CD4-positive, alpha-beta T cell treated with Interleukin-10 for 1 hour (primary cell): ENCODE measurements at places on chromosomes 2 and 18.

- DNase-seq, result no peak
Measured at GRCh38 chr18:46650681-46651080, 6.3 kb downstream of the LOXHD1 start.

DNA sequence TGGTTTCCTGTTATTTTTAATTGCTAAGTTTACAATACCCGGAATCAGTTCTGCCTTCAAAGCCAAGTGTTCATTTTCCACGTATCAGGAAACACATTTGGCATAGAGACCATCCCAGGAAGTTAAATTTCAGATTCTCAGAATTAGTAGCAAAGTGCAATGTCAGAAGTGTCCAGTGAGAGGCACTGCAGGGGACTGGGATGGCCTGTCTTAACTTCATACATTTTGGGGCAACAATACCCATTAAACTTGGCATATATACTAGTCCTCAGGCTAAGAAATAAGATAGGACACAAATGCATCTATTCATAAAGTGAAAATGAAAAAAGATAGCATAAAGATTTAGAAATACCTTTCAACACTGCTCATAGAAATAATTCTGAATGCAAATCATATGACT, 1.5 kb upstream of the IL1RL2 start:
- DNase-seq, result peak; percentile 19

DNA sequence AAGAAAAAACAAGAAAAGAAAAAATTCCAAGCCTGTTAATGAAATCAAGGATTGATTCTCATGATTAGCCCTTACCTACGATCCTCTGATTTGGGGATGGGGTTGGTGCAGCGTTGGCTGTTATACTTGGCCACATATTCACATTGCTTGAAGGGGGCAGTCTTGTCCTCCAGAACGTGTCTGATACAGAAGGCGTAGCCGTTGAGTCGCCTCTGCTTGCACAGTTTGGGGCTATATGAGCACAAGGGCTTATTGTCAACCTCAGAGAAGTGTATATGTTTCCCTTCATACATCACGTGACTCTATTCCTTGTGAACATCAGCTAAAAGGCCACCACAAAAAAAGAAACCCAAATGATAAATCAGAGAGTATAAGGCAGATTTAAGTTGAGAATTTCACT, 23.2 kb downstream of the INO80D start:
- no peak for DNase-seq

DNA sequence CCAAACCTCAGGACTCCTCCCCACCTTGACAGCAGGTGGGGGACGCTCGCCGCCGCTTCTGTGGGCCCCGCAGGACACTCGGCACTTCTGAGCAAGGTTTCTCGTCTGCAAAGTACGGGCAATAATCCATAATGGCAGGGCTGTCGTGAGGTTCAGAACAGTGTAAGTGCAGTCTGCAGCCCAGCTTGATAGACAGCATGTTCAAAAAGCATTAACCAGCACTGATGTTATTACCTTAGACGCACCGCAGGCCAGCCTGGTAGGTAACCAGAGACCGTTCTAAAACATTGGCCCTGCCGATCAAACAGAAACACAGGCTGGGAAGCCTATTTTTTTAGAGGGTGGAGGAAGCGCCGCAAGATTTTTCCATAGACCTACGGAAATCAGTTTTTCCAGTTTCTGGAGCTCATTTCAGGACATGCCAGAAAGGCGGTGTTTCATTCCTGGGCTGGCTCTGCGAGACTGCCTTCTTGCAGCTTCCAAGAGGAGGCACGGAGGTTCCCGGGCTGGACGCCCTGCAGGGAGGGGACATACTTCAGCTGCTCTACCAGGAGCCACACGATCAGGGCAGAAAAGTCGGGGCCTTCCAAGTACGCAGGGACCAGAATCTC, 148.7 kb downstream of the TPO start:
- no peak for DNase-seq

GRCh38 chr2:171723716-171724683, 36.7 kb downstream of the DYNC1I2 start:
- DNase-seq, result no peak

- DNase-seq, result no peak
Measured at GRCh38 chr18:56532176-56532840, 106.1 kb downstream of the TXNL1 start.

- DNase-seq, result no peak
Measured at GRCh38 chr2:62713837-62714236, 8.3 kb downstream of the EHBP1 start.

DNA sequence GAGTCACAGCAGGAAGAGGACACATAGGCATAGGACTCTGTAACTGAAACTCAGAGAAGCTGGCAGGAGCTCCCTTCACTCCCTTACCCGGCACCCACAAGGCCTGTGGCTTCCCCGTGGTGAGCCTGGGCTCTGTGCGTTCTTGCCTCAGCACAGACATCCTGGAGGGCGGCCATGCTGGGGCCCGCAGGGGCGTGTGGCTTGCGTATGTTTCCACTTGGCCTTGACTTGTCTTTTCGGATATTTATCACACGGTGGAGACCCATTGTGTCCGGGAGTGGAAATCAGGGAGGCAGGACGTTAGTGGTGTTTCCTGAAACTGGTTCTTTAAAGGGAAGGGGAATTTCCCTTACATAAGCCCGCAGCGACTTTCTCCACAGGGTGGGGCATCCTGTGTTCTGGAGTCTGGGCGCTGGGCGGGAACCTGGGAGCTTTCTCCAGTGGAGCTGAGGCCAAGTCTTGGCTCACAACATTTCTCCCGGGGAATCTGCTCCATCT, 49.9 kb upstream of the EML6 start:
- DNase-seq, result peak; percentile 25

DNA sequence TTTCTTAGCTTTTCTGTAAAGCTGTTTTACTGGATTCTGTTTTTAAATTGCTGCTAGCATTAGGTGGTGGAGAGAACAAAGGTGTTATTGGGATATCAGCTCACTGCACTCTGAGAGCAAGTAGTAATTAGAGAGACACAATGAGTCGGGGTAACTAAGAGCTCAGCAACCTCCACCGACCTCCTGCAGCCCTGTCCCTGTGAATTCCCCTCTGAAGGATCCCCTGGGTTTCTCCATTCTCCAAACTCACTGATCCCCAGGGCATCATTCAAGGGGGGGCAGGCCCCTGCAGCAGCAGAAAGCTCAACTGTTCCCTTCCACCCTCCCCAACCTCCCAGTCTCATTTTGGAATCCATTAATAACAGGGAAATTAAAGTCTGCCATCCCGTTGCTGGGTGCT, 73.0 kb downstream of the MTCL1 start:
- DNase-seq, result no peak

GRCh38 chr18:21117409-21118131, 6.0 kb upstream of the ROCK1 start:
- no peak for DNase-seq

GRCh38 chr18:54973046-54973445, 13.8 kb upstream of the CCDC68 start:
- no peak for DNase-seq

GRCh38 chr18:49055754-49056172, 105.0 kb upstream of the SMAD7 start:
- no peak for DNase-seq

DNA sequence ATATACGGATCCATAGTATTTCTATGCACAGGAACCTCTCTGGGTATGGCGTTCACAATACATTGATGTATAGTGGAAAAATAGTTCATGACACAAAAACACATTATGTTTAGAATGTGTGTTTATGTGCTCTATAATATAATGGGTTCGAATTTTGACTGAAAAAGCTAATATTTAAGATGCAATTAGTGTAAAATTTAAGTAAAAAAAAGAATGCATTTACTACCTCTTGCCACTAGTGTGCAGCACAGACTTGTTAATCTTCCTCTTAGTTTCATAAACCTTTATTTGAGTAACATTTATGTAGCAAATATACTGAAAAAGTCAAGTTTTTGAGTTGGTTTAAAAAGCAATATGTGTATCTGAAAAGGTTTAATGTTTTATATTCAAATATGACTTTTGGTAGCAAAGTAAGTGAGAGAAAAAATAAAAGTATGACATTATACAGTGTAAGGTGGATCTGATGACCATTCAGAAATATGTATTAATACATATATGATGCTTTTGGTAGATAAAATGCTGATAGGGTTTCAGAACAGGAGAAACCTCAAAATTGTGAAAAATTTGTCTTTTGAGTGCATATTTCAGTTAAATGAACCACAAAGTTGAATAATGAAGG, 49.4 kb downstream of the CCDC102B start:
- peak; percentile 4 for DNase-seq

DNA sequence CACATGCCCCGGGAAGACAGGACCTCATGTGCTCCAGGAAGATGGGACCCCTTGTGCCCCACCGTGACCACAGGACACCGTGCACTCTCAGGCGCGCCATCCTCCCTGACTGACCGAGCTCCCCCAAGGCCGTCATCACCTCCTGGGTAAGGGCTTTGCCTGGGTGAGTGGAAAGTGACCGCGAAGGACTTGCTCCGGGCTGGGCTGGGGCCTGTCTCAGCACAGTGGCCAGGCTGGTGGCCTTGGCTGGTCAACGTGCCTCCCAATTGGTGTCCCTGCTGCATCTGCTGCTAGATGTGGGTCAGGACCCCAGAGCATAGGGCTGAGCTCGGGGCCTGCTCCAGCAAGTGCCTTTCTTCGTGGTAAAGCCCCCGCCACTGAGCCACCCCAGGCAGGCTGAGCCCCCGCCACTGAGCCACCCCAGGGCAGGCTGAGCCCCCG, 69.7 kb upstream of the CTDP1 start:
- no peak for DNase-seq
